ENCODE measurements at places on chromosomes 5 and 9.

DNA sequence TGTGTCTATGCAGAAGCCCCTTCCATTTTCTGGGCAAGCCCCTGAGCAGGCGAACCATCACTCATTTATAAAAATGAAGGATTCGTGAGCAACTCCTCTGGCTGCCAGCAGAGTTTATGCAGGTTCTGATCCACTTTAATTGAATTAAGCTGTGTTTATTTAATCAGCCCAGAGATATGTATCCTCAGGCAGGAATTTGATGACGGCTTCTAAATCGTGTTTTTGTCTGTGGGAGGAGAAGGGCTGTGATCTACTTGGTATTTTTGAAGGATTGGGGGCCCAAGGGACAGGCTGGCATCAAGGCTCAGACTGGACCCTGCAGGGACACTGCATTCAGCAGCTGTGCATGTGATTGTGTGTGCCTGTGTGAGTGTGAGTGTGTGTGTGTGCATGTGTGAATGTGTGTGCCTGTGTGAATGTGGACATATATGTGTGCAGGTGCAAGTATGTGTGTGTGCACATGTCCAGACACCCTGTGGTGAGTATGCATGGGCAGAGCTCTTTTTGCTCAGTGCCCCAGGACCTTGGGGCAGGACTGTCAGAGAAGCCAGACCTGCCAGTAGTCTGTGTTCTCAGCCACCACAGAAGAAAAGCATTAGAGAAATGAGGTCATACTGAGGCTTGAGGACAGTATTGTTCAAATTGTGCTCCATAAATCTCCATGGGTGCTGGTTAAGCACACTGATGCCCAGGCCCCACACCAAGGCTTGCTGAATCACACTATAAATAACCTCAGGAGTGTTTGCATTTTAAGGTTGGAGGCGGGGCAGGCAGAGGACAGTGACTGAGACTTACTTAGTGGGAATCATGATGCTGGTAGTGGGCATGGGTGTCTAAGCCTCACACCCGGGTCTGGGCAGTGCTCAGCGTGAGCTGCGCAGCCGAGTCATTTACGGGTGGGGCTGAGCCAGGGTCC lies 164.0 kb downstream of the CARTPT start:
- DNase-seq: no peak

GRCh38 chr9:23826120-23826629 lies at the start of gene ELAVL2:
Gene ELAVL2 (minus strand): TSS chr9:23826240. CDS start chr9:23762234, 64,006 bp downstream.
- no peak for DNase-seq

- DNase-seq: no peak
These were observed 97.4 kb downstream of the EMB start for GRCh38 chr5:50343715-50344114.

GRCh38 chr5:97004423-97005060 lies 68.7 kb downstream of the LNPEP start:
- DNase-seq: no peak

- DNase-seq: no peak
These were observed 608 bp downstream of the ELOVL7 start for GRCh38 chr5:60843386-60843935.

GRCh38 chr5:77129391-77129990 lies 42.4 kb upstream of the ZBED3 start:
- peak; percentile 1 for DNase-seq

DNA sequence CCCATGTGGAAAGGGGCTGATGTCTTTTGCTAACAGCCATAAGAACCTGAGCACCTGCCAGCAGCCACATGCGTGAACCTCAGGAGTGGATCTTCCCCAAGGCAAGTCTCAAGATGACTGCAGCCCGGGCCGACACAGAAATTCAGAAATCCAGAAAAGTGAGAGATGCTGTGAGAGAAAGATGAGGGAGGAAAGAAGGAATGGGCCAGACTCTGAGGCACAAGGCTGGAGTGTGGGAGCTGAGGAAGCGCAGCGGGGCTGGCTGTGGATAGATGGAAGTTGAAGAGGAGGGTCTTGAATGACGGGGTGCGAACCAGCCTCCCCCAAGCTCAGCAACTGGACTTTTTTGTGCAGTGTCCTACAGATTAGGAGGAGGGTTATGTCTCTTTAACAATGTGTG lies 337.8 kb downstream of the GADD45G start:
- DNase-seq: no peak

GRCh38 chr5:74401281-74401945 lies 239.1 kb downstream of the ENC1 start:
- DNase-seq: no peak

GRCh38 chr5:142117579-142118151 lies 9.1 kb downstream of the NDFIP1 start:
- DNase-seq: no peak

DNA sequence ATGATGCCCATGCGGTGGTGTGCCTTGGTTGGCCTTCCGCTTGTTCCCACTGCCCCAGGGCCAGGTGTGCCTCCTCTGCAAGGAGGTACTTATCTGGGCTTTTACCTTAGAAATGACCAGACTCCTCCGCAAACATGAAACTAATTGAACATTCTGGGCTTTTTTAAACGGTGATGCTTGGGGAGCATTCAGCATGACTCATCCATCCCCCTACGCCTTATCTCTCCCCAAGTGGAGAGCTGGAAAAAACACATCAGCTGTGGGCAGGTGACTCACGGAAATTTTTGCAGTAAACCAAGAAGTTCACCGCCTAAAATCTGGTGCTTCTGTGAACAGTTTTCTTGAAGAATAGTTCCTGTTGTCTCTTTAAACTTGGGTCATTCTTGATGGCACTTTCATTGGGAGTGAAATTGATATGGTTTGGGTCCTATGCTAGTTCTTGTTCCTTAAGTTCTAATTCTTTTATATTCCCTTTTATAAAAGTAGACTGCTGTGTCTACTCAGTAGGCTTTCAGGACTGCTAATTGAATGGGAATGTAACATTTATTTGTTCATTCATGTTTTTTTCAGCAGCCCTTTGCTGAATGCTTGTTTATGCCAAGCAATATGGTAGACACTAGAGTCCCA lies 39.6 kb downstream of the SFXN1 start:
- DNase-seq: peak; percentile 50

DNA sequence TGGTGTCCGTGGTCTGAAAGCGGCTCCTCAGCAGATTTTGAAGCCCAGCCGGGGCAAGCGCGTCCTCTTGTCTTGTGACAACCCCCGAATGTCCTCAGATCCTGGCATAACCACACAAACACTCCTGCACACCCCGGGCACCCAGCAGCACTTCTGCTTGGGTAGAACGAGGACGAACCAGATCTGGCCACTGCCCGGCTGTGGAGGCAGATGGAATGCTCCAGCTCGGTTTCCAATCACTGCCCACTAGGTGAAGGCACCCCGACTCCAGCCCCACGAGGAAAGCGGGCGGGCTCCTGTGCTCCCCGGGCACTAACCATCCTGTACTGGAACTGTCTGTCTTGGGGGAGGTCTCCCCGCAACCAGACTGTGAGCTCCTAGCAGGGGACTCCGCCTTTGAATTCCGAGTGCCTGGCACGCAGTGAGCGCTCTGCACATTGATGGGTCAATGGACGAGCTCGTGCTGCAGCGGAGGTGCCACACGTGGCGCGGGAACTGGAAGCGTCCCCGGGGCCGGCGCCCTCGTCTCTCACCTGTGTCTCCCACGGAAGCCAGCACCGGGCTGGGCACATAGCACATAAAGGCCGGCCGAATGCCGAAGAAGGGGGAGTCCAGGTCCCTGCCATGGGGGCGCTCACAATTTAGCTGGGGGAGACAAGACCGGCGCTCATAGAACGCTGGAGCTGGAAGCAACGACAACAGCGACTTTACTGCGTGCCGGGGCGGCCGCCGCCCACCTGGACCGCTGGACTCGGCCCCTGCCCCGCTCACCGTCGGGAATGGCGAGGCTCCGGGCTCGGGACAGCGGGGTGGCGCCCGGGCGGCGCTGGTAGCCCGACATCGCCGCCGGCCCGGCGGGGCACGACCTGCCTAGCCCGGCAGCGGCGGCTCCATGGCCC lies 608 bp downstream of the ENTR1 start:
- no peak for DNase-seq

DNA sequence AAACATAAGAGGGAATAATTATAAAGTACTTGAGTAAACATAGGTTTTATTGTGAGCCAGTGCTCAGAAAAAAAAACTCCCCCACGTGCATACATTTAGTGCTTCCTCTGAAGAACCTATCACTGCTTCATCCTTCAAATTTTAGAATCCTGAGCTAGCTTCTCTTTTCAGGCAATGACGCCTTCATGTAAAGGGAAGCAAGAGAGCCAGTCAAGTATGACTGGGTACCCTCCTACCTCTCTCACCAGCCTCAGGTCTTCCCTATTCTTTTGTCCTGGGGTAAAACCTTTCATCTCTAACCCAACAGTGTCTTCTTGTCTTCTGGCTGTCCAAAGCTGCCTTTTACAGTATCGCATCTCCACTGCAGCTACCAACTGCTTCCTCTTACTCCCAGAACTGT lies 32.0 kb downstream of the PLPP1 start:
- DNase-seq: no peak

GRCh38 chr5:2690293-2690692 lies 61.2 kb downstream of the IRX2 start:
- DNase-seq: no peak

- DNase-seq: no peak
These were observed 645.8 kb upstream of the EDIL3 start for GRCh38 chr5:85030316-85031084.

GRCh38 chr5:121691478-121691877 lies 160.2 kb upstream of the FTMT start:
- no peak for DNase-seq

DNA sequence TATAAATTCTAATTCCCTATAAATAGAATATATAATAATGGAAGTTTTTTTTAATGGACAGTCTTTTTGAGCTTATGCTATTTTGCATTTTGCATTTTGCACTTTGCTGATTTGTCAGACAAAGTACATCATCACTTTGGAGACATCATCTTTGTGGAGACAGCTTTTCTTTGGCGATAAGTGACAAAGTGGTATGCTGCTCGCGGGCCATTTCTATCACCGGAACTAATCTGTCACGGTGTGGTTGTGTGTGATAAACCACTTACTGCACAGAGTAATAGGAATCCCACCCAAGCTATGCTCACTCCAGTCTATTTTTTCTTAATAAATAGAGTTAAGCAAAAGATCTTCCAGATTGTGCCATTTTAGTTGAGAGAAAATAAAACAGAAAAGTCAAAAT lies 133.1 kb downstream of the MACIR start:
- DNase-seq: no peak

GRCh38 chr9:133875131-133875530 lies 117.0 kb downstream of the VAV2 start:
- no peak for DNase-seq

- DNase-seq: no peak
These were observed 115.9 kb downstream of the FBXL7 start for GRCh38 chr5:15615859-15616258.

DNA sequence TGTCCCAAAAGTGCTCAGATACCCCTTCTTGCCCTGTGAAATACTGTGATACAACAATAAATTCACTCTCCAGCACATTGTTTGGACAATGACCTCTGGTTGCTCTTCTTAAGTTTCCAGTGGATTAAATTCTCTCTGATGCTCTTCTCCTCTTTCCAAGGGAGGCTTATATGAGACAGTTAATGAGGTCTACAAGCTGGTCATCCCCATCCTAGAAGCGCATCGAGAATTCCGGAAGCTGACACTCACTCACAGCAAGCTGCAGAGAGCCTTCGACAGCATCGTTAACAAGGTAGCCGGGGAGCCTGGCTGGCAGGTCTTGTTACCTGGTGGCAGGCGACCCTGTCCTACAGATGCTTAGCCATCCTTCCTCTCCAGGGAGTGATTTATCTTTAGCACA lies 226.5 kb downstream of the DOCK8 start:
- DNase-seq: no peak

GRCh38 chr5:31995714-31996113 lies 178.4 kb downstream of the GOLPH3 start:
- no peak for DNase-seq

GRCh38 chr9:15187589-15187988 lies 119.4 kb downstream of the TTC39B start:
- DNase-seq: no peak

DNA sequence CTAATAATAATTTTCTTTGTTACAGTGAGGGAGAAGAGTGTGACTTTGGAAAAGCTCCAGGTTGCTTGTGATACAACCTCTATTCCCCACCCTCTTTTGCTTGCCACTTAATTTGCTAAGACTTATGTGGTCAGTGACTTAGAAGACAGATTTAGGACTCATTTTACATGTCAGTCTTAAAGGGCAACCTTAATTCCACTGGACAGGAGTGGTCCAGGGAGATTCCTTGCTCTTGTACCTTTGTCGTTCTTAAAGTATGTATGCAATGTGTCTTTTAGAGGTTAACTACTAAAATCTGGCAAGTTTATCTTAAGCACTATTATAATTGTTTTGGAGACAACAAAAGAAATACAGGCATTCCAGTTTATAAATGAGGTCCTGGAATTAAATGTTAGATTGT lies 20.0 kb downstream of the SLC30A5 start:
- no peak for DNase-seq

DNA sequence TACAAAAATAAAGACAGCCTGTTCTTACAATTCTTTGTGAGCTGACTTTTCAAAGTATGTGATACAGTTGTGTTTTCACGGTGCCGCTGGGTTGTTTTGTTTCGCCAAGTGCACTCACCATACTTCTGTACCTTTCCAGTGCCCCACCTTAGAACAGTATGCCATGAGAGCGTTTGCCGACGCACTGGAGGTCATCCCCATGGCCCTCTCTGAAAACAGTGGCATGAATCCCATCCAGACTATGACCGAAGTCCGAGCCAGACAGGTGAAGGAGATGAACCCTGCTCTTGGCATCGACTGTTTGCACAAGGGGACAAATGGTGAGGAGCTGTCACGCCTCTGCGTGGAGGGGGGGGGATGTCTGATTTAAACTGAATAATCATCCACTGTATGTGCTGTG lies 12.9 kb downstream of the CCT5 start:
- no peak for DNase-seq

DNA sequence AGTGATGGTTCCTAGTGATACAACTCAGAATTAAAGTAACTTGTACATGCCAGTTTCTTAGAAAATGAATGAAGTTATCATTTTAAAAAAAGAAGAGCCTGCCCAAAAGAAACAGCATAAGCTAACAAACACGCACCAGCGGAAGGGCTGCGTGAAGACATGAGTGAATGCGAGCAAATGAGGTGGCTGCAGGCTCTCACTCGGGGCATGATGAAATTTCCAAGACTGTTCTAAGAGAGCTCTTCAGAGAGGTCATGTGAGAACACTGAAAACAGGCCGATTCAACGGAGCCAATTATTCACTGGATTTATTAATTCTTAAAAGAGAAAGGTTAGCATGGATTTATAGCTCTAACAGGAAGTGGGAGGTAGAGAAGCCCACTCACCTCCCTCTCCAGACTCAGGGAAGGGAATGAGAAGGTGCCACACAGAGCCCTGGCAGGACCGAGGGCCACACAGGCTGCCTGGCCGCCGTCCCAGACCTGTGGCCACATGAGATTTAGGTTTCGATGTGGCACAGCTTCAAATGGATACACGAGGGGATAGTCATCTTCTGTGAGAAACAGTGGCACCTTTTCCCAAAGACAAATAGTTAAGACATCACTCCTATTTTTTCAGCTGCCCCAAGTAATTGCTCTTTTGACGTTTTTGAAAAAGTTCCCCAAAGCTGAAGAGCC lies 55.5 kb downstream of the HABP4 start:
- no peak for DNase-seq

GRCh38 chr5:141567513-141568117 lies 51.2 kb downstream of the DIAPH1 start:
- DNase-seq: no peak

GRCh38 chr5:118478852-118479251 lies 509.5 kb downstream of the DTWD2 start:
- no peak for DNase-seq

All from stimulated activated CD8-positive, alpha-beta memory T cell treated with anti-CD3 and anti-CD28 coated beads, Interleukin-2, amount 100 ng/mL, for 48 hours (primary cell).